ENCODE measurements at places on chromosomes 6 and 20. TPM values are rescaled to one million over a fixed set of nuclear protein-coding genes. Genes with fewer than 3 reads are reported as not detected.

DNA sequence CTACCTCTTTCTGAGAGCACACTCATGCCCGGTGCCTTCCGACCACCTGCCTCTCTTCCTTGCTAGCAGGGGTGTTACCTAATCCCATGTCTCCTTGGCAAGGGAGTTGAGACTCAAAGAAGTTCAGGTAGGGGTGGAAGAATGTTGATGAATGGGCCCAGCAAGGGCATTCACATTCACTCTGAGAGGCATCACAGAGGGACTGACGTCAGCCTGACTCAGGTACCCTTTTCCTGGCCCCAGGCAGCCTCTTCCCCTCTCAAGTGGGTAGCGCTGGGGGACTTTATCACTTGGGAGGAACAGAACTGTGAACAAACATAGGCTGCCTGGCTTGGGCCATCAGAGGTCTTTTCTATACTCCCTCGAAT is 35.3 kb downstream of the HM13 start:
- no peak for DNase-seq

DDX43 gene
- not detected for total RNA-seq

GRCh38 chr20:25238319-25239037 is 9.4 kb upstream of the PYGB start:
- peak; percentile 59 for DNase-seq

DNA sequence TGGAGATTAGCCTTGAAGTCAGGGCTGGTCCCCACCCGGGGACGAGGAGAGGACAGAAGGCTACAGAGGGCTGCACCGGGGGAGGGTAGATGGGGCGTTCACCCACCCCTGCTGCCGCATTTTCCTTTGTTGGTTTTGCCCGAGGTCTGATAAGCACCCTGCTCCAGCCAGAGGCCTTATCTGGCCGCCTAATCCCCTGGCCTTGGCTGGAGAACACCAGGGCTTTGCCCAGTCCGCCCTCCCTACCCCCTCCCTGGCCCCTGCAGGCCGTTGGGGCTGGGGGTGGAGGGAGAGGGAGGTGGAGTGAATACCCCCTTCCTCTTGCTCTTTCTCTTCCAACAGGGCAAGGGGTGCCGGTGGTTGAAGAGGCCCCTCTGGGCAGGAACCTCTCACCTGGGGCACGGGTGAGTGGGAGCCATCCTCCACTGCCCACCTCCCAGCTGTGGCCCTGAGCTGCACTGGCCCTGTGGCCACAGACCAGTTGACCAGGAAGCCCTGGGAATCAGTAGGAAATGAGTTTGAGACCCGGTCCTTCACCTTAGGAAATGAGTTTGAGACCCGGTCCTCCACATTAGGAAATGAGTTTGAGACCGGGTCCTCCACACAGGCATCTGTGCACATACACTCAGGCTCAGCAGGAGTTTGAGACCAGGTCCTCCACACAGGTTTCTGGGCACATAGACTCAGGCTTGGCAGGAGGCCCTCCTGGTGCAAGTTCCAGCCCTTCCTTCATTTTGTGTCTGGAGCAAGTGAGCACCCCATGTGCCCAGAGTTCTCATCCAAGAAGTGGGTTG is 12.0 kb upstream of the GATA5 start:
- DNase-seq: no peak

BNIP5 gene
- total RNA-seq: not detected

DNA sequence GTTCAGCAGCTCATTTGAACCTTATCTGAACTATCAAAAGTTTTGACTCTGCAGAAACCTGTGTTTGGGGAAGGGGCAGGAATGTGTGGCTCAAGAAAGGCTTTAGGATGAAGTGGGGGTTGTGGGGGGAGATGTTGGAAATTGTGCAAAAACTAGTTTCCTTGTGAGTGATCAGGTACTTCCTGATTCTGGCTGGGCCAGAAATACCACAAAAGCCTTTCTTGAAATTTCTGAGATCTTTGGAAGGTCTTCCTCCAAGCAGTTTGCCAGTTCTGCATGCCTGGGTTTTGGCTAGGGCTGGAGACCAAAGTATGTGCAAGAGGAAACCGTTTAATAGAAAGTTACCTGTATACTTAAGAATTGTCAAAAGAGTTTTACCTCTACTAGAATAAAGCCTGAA is 116.6 kb downstream of the BMP2 start:
- DNase-seq: no peak

- DNase-seq: no peak
Measured at GRCh38 chr6:167702241-167702827, 124.4 kb upstream of the AFDN start.

GABBR1 gene
- total RNA-seq: 4.3 TPM
